Adrenal gland (tissue), 19 donors: ENCODE measurements at places on chromosomes 5 and 9.

DNA sequence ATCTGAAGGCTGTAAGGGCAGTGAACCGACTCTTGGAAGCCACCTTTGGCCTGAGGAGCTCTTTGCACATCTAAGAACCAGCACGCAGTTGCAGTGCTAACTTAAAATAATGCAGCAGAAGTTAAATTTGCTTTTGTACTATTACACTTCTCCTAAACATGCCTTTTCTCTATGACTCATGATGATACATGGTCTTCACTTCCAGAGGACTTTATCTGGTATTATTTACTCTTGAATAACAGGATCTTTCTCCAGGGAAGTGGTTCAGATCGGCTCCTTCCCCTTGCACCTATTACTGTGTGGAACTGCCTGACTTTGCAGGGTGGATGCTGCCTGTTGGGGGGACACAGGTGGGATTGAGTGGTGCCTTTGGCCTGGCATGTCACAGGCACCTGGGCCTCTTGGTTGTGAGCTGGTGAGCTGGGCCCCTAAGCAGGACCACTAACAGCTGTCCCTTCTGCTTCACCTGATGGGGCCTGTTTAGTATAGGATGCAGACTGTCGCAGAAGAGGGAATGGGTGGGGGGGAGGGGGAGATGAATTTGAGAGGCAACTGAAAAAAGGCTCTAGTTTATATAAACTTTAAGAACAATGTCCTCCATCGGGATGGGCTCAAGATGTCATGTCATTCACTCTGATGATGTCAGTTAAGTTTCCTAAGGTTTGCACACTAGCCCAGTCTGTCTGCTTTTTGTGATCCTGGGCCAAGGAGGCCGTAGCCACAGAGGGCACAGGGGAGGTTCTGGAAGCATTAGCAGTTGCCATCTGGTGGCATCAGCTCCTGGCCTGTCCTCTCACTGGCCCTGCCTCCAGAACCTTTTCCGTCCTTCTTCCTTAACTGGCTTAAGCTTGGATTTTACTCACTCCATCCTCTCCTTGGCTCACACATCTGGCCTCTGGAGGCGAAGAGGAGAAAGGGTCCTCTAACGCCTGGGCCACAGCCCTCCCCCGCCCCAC, 33.9 kb upstream of the GABBR2 start:
- DNase-seq, result no peak

GRCh38 chr5:68224509-68225187, 9.1 kb downstream of the PIK3R1 start:
- DNase-seq, result no peak

GRCh38 chr9:34380511-34381315, 4.0 kb upstream of the MYORG start:
- peak; percentile 84 for DNase-seq

- DNase-seq, result no peak
Measured at GRCh38 chr5:103207653-103208052, 50.9 kb upstream of the MACIR start.

- DNase-seq, result no peak
Measured at GRCh38 chr5:147507480-147508126, 2.3 kb downstream of the DPYSL3 start.

DNA sequence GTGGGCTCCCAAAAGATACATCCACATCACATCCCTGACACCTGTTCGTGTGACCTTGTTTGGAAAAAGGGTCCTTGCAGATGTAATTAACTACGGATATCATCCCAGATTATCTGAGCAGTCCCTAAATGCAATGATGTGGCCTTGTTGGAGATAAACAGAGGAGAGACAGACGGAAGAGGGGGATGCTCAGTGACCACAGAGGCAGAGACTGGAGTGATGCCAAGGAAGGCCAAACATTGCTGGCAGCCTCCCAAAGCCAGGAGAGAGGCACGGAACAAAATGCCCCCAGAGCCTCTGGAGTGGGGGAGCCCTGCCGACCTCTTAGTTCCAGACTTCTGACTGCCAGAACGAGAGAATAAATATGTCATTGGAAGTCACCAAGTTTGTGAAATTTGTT, 15.0 kb upstream of the VAV2 start:
- no peak for DNase-seq

DNA sequence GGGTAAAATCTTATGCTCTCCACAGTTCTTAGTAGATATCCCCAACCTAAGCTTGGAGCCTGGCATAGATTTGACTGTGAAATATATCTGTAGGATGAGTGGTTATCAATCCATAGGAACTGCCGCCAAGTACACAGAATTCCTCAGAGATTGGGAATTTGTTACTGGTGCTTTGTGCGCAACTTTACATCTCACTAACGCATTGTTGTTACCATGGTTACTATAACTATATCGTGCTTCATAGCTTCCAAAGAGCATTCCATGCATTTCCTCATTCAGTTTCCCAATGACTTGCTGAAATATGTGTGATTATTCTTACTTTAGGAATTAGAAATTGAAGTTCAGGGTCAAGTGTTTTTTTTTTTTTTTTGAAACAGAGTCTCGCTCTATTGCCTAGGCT, 9.5 kb upstream of the GGTA1 start:
- no peak for DNase-seq

DNA sequence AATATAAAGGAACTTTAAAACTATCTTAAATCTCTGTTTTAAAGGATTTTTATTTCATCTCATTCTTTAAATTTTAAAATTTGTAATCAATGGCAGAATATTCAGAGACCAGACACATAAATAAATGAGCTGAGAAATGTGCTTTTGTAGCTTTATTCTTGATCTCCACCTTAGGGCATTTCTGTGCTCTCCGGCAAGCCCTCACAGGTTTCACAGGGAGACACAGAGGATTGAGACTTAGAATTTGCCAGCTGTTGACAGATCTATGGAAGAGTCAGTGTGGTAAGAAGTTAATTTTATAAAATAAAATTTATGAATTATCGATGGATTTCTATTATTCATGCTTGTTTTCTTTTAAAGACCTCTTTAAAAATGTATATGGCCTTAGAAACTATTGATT, 206.8 kb downstream of the CD180 start:
- DNase-seq, result no peak

DNA sequence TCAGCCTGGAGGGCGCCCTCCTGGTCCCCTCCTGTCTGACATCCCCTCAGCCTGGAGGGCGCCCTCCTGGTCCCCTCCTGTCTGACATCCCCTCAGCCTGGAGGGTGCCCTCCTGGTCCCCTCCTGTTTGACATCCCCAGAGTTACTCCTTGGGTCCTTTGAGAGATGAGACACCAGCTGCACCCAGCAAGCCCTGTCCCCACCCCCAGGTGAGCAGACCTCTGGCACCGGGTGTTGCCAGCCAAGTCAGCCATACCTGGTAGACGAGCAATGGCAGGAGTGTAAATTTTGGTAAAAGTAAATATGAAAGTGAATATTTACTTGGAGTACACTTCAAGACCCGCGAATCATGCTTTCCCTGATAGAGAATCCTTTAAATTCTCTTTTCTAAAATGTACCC, 25.4 kb downstream of the EXOC3 start:
- DNase-seq, result no peak

DNA sequence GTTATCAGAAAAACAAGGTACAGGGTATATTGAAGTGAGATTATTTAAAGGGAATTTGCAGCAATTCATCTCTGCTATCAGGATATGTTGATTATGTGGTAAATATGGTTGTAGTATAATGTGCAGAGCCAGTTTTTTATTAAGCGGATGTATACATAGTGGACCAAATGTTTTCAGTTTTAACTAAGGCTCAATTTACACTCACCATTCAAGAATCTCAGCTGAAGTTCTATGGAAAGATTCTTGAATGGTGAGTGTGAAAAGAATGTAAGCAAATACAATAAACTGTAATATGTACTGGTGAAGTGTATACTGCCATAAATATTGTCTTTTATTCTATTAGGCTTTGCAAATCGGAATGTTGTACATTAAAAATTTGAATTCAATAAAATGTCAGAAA, 895.9 kb upstream of the CDH10 start:
- no peak for DNase-seq

GRCh38 chr5:11514705-11515432, 389.4 kb downstream of the CTNND2 start:
- DNase-seq, result no peak

- DNase-seq, result peak; percentile 61
Measured at GRCh38 chr5:142446131-142446959, 121.5 kb upstream of the SPRY4 start.

- no peak for DNase-seq
Measured at GRCh38 chr5:131986161-131986912, 25.1 kb downstream of the ACSL6 start.

- DNase-seq, result no peak
Measured at GRCh38 chr9:105281272-105281671, 36.8 kb downstream of the SLC44A1 start.

- no peak for DNase-seq
Measured at GRCh38 chr9:95813923-95814322, 61.6 kb upstream of the ERCC6L2 start.

- DNase-seq, result no peak
Measured at GRCh38 chr9:124767821-124768220, 3.3 kb downstream of the NR6A1 start.

GRCh38 chr9:125430161-125431011, 168.8 kb downstream of the GAPVD1 start:
- DNase-seq, result no peak

DNA sequence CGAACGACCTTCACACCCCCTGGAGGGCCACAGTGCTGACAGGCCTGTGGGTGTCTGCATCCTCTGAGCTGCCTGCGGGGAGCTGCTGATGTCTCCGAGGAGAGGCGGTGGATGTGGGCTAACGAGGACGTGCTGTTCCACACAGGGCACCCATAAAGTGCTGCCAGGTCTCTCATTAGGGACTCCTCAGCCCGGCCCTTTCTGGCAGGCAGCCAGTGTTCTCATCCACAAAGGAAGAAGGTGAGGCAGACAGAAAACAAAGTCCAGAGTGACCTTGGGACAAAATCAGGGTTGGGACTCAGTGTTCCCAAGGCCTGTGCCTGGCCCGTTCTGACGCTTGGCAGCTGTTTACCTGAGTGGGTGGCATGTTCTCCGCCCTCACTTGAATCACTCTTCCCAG, 29.3 kb downstream of the CARTPT start:
- peak; percentile 74 for DNase-seq

DNA sequence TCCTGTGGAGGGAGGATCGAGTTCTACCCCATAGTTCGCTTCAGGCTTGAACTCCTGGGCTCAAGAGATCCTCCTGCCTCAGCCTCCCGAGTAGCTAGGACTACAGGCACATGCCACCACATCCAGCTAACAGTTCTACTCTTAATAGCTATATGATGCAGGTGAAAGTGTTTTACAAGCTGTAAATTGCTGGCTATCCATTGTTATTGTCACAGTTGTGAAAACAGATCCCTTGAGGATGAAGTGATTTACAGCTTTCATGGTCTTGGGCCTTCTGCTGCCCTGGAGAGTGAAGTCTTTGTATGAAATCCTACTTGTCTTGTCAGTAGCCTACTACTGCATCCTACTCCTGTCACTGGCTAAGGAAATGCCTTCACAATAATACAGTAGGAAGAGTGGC, 48.0 kb downstream of the GRAMD2B start:
- no peak for DNase-seq

DNA sequence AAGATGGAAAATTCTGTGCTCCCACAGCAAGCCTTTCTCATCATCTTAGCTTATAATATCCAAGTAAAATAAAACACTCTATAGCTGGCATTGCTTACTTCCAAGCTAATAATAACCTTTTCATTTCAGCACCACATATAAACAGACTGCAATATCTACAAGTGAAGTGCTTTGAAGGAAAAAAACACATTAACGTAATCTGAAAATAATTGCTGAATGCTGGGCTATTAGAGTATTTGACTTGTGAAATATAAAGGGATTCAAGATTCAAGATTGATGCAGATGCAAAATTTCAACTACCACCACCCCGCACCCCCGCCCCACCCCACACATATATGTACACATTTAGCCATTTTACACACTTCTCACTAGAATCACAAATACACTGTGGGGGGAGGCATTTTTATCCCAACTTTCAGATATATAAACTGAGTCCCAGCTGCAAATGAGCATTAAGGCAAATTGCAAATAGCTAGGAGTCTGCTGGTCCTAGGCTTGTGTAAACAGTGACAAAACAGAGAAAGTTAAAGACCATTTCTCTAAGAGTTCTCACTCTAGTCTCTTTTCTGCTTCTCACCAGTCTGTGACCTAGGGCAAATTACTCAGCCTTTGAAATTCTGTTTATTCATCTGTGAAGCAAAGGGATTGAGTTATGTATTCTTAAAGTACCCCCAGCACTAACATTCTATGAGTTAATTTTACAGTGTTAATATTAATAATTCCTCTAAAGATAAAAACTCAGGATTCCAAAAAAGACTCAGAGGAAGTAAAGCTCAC, 489.4 kb downstream of the PRELID2 start:
- no peak for DNase-seq

GRCh38 chr5:22780756-22781155, 72.4 kb downstream of the CDH12 start:
- no peak for DNase-seq

DNA sequence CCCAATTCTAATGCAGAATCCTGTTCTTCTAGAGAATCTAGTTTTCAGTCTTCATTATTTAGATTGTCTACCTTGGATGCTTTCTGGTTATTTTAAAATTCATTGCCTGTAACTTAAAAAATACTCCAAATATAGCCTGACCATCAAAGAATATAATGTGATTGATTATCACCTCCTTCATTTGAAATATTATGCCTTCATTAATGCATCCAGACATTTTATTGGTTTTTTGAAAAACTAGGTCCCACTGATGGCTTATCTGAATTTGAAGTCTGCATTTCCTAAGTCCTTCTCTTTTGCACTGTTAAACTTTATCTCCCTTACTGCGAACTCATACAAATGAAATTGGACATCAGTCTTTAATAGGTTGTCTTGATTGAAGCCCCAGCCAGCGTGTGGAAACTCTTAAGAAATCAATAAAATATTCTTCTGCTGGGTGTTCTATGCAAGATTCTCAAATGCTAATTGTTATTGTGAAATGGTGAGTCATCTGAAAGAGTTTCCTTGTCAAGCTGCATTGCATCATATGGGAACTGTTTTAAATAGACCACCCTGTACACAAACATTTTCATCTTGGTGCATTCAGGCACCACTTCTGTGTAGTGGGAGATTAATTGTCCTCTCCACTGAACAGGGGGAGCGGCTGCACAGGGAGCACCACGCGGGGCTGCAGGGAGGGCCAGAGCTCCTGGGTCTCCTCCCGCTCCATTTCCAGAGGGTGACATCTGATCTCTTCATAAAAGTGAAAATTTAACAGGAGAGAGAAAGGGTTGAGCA, 92.3 kb upstream of the FANCC start:
- DNase-seq, result no peak

- no peak for DNase-seq
Measured at GRCh38 chr5:178768371-178769260, 38.2 kb upstream of the ZNF354A start.

GRCh38 chr5:177523711-177524538, 7.2 kb upstream of the DDX41 start:
- no peak for DNase-seq

DNA sequence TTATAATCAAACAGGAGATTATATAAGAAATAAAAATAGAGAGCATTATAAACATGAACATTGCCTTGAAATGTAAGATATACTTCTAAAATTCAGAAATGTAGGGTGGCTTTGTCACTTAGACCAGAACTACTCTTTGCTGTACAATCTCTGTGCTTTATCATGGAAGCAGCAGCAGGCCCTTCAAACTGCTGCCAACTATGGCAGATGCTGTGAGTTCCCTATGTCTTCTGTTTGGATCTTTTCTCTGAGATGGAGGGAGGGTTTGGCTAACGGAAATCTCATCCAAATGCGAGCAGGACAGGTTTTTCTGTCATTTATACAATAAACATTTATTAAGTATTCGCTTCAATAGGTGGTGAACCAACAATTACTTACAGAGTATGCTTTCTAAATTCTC, 34.8 kb upstream of the RICTOR start:
- no peak for DNase-seq
